ENCODE measurements at places on chromosomes 6 and 20. TPM values are rescaled to one million over a fixed set of nuclear protein-coding genes. Genes with fewer than 3 reads are reported as not detected.

DNA sequence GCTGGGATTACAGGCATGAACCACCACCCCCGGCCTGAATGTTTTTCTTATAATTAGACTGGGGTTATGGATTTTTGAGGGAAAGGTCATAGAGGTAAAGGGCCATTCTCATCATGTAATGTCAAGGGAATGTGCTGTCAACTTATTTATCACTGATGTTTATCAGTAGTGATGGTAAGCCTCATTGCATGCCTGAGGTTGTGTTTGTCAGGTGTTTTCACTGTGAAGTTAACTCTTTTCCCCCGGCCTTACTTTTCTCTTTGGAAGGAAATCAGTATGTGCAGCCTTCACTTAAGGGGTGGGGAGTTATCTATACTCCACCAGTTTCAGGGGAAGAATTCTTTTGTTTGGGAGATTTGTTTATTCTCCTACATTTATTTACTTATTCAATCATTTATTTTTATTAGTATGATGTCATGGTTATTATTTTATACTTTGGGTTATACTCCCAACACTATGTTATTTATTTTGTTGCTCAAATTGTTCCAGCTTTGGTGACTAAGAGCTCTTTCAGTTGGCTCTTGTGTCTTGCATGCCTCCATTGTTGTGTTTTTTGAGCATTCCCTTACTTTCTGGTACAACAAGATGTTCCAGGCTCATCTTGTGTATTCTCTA is 2.8 kb upstream of the SLC17A5 start:
- DNase-seq: no peak

GRCh38 chr20:53399592-53400335 is 193.9 kb downstream of the ZNF217 start:
- peak; percentile 28 for DNase-seq

OOEP gene
- total RNA-seq: 0.98 TPM

DNA sequence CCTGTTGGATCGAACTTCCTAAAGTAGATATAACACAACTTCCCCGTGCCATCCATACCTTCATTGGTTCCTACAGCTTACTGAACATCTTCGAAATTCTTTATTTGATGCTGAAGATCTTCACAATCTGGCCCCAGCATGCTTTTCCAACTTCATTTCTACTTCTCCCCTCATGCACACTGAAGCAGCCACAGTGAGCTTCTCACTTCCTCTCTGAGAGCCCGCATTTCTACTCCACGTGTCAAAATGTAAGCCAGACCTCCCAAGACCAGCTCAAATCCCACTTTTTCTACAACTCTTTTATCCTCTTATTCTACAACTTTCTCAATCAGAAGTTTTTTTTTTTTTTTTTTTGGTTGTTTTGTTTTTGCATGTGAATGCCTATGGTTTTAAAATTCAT is 254.7 kb downstream of the GMPR start:
- no peak for DNase-seq

PDYN gene
- total RNA-seq: not detected

DNA sequence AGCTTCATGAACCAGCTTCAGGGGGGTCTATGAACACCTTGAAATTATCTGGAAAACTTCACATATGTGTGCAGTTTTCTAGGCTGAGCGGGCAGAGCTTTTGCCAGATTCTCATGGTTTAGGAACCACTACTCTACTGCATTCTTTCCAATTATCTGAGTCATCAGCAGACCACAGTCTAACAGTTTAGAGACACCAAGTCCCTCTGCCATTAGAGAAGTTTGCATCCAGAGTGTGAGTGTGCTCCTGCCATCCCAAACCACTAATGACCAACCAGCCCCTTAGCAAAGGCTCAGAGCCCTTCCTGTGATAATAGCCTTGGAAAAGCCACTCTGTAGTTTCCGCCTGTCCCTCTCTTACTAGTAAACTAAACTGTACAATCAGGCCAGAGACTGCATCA is 96.8 kb downstream of the PHACTR1 start:
- DNase-seq: no peak

DNA sequence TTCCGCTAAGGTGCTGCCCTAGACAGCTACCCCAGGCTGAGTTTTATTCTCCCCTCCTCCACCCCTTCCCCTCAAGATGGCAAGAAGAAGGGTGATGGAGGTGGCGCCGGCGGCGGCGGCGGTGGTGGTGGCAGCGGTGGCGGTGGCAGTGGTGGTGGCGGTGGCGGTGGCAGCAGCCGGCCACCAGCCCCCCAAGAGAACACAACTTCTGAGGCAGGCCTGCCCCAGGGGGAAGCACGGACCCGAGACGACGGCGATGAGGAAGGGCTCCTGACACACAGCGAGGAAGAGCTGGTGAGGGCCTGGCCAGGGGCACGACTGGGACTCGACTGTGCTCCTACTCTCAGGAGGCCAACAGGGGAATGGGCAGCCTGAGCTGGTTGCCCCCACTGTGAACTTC is 35.1 kb downstream of the EIF2S2 start:
- no peak for DNase-seq

TFAP2A gene
- total RNA-seq: 0.14 TPM
